ENCODE measurements at places on chromosomes 12 and 14.

GRCh38 chr12:106673141-106673540, 90.3 kb downstream of the RFX4 start:
- no peak for DNase-seq

- no peak for DNase-seq
Observed at GRCh38 chr14:40445020-40445419, 1012.8 kb upstream of the FBXO33 start.

- no peak for DNase-seq
Observed at GRCh38 chr12:42099433-42099832, 45.2 kb downstream of the GXYLT1 start.

DNA sequence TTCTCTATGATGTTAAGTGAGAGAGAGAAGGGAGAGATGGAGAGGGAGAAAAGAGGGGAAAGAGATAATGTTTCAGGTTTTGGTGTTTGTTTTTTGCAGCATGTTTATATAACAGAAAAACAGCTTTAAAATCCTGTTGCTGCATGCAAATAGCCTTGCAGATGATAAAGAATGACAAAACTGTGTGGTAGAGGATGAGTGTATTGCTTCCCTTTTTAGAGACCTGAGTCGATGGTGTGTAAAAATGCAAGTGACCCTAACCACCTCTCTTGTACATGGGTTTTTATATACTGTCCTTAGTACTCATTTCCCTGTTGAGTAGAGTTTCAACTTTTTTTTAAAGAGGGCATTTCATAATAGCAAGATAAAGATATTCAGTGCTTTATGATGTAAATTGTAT, 249.1 kb downstream of the AKAP6 start:
- DNase-seq = no peak

DNA sequence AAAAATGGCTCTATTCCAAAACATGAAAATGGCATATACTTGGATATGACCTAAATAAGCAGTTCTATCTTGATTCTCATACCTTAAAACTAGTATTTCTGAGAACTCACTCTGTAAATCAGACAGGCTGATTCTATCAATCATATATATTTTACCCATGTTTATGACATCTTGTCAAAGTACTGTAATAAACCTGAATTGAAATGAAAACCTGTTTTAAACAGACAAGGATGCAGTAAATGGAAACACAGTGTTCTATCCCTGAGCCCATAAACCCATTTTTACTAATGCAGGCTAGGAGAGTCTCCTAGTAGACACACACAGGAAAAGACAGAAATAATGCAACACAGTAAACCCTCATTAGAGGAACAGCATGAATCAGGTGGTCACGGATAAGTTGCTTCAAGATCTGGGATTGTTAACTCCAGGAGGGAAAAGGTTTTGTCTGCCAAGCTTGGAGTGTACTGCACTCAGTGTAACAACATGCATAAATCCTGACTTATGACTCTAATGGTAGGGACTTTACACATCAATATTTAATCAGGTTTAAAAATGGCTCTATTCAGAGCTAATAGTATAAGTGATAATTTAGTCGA, 93.6 kb upstream of the CPNE8 start:
- no peak for DNase-seq

- no peak for DNase-seq
Observed at GRCh38 chr14:64549016-64549415, 745 bp upstream of the PPP1R36 start.

DNA sequence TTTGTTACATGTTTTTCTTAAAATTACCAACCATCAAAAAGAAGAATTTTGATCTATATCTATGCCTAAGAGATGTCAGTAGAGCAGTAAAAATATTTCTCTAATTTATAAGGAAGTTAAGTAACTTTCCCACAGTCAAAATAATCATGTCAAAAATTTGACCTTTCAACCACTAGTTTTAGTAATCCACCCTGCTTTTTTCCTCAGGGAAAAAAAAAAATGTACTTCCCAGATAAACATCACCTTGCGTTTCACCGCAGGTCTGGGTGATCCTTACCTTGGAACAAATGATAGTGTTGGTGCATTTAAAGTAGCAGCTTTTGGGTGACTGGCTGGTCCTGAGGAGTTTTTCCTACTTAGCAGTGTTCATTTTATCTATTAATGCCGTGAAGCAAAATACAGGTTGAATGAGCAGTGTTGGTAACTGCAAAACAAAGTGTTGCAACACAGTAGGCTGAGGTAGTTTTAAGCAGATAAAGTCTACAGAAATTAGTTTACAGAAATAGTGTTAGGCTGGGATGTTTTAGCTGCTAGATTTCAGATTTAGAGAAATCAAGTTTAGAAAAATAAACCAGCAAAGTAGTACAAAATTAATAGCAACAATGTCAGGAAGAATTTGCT, 137.2 kb upstream of the DNM1L start:
- DNase-seq = no peak

GRCh38 chr14:101365329-101366158, 195.8 kb upstream of the DIO3 start:
- no peak for DNase-seq

GRCh38 chr12:12121061-12121460, 50.3 kb downstream of the BCL2L14 start:
- no peak for DNase-seq

GRCh38 chr12:100919116-100919515, 124.5 kb downstream of the ANO4 start:
- no peak for DNase-seq

- DNase-seq = no peak
Observed at GRCh38 chr12:93170928-93171327, 206.8 kb upstream of the NUDT4 start.

DNA sequence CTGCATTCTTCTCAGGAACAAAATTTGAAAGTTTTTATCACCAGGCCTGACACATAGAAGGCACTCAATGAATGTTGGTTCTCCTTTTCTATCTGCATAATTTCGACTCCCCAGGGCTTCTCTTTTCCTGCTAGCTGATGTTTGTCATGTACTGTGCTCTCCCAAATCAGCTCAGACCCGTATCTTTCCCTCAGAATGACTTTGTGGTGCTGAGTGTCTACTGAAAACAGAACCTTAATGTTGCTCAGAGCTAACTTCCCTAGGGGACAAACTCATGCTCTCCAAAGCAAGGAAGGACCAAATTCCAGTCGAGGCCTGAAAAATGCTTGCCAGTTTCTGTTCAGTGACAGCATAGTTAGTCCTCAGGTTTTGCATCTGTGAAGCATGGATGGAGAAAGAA, 1.9 kb downstream of the ARHGDIB start:
- DNase-seq = no peak

- no peak for DNase-seq
Observed at GRCh38 chr12:1080520-1081223, 89.6 kb downstream of the ERC1 start.

- no peak for DNase-seq
Observed at GRCh38 chr12:115806000-115806399, 471.5 kb downstream of the MED13L start.
